ENCODE measurements at places on chromosomes 16 and 17.
A peak's percentile ranks its signal among the peaks of the same experiment; 100 is the strongest.

DNA sequence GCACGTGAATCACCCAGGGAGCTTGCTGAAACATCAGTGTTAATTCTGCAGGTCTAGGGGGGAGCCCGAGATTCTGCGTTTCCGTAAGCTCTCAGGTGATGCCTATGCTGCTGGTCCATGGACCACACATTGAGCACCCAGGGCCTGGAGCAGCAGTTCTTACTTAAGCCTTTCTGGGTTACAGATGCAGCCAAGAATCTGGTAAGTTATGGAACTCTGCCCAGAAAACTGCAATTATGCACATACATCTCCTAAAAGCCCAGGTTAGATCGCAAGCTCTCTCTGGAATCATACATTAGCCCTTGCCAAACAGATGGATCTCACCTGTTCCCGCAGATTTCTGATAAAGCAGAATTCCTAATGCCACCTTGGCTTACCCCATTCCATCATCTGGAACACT is 265.9 kb upstream of the SALL1 start:
- peak; percentile 45 for DNase-seq

DNA sequence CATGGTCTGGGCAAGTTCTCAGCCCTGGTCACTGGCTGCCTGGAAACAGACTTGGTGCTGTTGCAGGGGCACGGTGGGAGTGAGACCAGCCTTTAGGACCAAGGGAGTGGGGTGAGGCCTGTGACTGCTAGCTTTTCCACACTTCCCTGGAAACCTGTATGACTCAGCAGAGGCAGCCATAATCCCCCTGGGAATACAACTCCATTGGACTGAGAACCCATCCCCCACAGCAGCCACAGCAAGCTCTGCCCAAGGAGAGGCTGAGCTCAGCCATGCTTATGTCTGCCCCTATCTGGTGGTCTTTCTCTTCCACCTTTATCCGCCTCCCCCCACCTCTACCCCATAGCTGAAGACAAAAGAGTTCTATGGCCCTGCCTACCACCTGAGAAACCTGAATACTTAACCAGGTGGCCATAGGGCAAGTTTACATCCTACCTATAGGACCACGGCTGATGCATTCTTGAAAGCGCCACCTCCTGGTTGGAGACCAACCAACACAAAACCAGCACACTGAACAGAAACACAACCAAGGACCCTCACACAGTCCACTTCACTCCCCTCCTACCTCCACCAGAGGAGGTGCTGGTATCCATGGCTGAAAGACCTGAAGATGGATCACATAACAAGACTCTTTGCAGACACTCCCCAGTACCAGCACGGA is 816.2 kb upstream of the SOX9 start:
- no peak for DNase-seq

DNA sequence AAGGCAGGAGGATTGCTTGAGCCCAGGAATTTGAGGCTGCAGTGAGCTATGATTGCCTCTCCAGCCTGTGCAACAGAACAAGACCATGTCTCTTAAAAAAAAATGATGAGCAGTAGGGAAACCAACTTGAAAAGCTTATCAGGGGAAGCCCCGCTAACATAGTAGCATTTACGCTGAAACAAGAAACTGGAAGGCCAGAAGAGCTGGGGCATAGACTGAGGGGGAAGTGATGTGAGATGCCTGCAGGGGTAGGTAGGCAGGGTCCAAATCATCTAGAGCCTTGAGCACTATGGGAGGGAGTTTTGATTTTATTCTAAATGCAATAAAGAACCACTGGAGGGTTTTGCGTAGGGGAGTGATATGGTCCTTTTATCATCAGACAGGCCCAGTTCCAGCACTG is 139.3 kb downstream of the CYB561 start:
- no peak for DNase-seq

GRCh38 chr17:80858301-80859001 is 133.2 kb upstream of the CHMP6 start:
- no peak for DNase-seq

DNA sequence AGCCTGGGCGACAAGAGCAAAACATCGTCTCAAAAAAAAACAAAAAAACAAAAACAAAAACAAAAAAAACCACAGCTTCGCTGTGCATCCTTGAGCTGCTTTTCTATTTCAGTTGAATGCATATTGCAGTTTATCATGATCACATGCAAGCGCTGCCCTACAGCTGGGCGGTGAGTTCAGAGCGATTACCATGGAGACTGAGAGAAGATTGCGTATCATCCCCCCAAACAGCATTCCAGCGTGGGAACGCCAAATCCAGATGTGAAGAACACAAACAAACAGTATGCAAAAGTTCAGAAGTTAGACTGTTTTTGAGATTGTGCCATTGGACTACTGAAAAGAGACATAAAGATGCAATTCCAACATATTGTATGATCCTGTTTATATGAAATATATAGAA is 15.1 kb upstream of the SLC52A1 start:
- no peak for DNase-seq

DNA sequence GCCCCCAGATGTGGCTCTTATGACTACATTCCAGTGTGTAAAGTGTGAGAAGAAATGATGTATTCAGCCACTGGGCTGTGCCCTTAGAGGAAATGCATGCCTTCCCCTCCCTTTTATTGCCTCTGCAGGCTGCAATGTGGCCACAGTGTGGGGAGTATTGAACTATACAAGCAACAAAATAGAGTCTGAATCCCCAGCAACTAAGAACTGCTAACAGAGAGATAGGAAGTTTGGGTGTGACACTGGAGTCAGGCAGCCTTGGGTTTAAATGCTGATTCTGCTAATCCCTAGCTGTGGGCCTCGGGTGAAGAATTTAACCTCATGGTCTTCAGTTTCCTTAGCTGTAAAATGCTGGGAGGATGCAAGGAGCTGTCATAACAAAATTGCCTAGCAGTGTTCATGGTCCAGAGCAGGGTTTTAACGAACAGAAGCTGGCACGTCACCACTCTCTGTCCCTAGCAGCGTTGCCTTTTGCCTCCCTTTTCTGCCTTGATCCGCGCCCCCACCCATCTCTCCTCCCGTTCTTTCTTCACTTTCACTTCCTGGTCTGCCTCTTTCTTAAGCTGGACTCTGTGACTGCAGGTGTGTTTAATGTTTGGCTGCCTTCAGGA is 50.3 kb downstream of the KPNA2 start:
- DNase-seq: no peak

DNA sequence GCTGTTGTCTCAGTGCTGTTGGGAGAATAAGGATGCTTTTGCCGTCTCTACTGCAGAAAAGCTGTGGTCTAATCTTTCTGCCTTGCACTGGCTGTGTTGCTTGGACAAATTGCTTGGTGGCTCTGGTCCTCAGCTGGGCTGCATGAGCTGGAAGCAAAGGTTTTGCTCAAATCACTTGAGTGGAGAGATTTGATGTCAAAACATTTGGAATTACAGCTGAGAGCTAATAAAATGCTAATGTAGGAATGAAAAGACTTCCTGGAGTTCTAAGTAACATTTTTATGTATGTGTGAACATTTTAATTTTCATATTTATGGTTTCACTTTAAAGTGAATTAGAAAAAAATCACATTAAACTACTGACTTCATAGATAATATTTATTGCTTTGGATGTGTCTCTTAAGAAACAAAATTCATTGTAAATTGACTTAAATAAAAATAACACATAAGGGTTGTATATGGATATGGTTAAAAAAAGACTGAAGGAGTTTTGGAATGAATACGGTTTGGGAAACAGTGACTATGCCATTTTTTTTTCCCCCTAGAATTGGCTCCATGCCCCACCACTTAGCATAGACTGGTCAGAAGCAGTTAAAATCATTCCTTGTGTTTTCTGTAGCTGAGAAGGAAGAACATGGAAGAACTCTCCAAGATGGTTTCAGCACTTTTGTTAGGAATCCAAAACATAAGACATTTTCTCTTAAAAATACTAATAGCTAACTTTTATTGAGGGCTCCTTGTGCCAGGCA is 39.2 kb upstream of the FAM20A start:
- peak; percentile 4 for DNase-seq

DNA sequence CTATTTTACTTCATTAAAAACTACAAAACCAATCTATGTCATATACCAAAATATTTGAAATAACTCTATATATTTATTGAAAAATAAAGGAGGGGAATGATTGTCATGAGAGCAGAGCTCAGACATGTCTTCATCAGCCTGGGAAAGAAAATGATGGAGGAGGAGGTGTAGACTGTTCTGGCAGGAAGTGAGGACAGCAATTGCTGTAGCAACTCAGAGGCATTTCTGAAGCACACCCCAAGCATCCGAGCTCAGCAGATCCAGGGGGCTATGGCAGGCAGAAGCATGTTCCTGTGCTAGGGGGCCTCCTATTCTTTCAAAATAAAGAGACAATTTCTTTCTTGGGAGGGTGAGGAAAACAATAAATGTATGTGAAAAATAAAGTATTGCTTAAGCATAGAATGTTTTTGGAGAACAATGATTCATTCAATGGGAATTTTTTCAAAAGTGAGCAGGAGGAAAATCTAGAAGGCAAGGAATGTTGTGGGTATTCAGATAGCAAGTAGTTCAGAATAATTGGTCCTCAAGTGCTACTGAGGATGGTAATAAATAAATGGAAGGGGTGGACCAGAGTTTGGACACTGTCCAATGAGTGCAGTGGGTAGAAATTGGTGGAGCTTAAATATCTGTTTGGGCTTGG is 383.4 kb downstream of the CDH11 start:
- peak; percentile 80 for DNase-seq

GRCh38 chr17:76543826-76544545 is 4.1 kb downstream of the PRCD start:
- DNase-seq: no peak

GRCh38 chr16:75647112-75647491 is 363 bp downstream of the KARS1 start:
- DNase-seq: no peak

- DNase-seq: peak; percentile 7
Observed at GRCh38 chr17:73474370-73474988, 162.7 kb upstream of the CDC42EP4 start.

- no peak for DNase-seq
Observed at GRCh38 chr16:6837722-6838121, 494.9 kb upstream of the RBFOX1 start.

GRCh38 chr17:15926039-15926740 is 18.7 kb upstream of the ADORA2B start:
- DNase-seq: no peak

GRCh38 chr16:30904114-30904780 is 7.8 kb downstream of the CTF1 start:
- no peak for DNase-seq

DNA sequence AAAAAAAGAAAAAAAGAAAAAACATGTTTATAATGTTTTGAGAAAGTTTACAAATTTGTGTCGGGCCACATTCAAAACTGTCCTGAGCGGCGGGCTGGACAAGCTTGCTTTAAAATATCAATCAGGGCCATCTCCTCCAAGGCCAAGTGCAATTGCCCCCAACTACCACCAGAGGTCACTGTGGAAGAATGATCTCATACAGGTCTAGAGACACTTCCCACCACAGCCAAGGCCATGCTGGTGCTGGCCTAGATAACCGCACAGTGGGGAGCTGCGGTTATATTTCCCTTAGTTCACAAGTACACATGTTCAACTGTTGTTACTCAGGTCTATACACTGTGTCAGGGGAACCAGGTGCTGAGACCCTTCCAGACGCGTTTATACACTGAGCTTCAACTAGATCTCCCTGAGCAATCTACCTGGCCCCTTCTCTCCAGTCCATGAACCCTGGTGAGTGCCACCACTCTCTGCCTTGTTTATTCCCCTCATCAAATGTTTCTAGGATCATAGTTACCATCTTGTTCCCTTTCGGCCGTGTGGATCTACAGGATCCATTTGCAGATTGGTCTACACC is 83.8 kb upstream of the CCL2 start:
- DNase-seq: peak; percentile 20

GRCh38 chr16:68917541-68917940 is 74.2 kb downstream of the TANGO6 start:
- DNase-seq: no peak

DNA sequence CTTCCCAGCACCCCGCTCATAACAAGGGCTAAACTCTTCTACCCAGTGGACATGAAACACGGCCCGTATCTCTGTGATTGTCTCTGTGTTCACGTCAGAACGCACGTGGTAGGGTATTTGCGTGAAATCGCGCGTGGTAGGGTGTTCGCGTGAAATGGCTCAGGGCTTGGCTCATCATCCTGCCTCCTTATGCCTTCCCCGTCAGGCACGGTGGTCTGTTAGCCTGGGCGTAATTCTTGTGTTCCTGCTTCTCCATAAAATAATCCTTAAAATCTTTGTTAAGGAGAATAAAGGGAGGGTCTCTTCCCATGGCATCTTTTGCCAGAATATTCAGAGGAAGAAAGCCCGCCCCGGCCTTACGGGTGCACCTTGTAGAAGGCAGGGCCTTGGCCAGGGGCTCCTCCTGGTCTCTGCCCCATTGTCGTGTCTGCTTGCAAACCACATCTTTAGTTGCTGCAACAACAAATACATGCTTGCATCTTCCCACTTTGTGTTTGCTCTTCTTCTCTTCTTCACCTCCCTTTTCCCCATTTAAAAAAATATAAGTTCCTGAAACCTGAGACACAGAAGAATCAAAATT is 116.7 kb upstream of the CHMP6 start:
- no peak for DNase-seq

GRCh38 chr17:57588086-57588485 is 157.0 kb downstream of the CCDC182 start:
- no peak for DNase-seq

GRCh38 chr16:10141671-10142070 is 40.6 kb downstream of the GRIN2A start:
- DNase-seq: no peak

GRCh38 chr17:82237083-82237745 is 8.4 kb downstream of the SLC16A3 start:
- DNase-seq: no peak

GRCh38 chr16:69179328-69180010 is 7.5 kb upstream of the SNTB2 start:
- peak; percentile 86 for DNase-seq

DNA sequence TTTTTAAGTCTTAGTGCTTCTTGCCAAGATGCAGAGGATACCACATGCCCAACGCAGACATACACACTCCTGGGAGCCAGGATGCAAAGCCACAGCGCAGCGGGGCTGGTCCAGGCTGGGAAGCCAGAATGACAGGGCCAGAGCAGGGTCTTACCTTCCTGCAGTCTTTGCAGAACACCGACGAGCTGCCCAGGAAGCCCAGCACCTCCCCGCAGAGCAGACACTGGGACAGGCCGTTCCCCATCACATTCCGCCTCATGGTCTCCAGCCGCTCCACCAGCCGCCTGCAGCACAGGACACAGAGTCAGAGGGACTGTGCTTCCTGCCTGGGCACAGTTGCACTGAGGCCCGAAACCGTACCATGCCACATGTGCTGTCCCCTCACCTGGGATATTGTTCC is 33.3 kb downstream of the RPH3AL start:
- no peak for DNase-seq

- DNase-seq: no peak
Observed at GRCh38 chr17:80177986-80178595, 8.3 kb downstream of the CARD14 start.

GRCh38 chr16:5454349-5454748 is 356.8 kb upstream of the EEF2KMT start:
- DNase-seq: no peak

DNA sequence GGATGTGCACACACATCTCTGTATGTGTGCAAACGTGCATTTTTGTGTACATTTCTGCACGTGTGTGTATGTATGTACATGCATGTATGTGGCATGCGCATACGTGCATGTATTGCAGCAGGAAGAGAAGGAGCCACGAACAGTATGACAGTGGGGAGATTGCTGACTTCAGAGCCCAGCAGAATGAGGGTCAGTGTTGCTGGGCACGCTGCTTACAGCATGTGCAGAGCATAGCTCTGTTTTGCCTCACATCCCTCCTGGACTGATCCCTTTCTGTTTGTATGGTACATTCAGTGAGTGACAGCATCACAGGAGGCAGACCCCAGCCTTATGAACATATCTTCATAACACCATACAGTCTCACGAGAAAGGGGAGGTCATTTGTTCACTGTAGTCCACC is 934.0 kb upstream of the EEF2KMT start:
- no peak for DNase-seq

All from fibroblast of skin of left quadriceps (primary cell).